Activated CD4-positive, alpha-beta memory T cell treated with anti-CD3 and anti-CD28 coated beads for 36 hours (primary cell): ENCODE measurements at places on chromosomes 12 and 14.

DNA sequence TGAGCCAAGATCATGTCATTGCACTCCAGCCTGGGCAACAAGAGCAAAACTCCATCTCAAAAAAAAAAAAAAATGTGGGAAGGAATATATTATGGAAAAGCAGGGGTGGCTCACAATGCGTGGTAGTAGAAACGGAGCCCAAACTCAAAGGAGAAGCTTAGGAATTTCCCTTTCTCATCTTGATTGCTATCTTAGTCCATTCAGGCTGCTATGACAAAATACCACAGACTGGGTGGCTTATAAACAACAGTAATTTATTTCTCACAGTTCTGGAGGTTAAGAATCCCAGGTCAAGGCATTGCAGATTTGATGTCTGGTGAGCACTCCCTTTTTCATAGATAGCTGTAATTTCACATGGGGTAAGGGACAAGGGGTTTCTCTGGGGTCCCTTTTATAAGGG is 153.8 kb upstream of the KRR1 start:
- no peak for DNase-seq

DNA sequence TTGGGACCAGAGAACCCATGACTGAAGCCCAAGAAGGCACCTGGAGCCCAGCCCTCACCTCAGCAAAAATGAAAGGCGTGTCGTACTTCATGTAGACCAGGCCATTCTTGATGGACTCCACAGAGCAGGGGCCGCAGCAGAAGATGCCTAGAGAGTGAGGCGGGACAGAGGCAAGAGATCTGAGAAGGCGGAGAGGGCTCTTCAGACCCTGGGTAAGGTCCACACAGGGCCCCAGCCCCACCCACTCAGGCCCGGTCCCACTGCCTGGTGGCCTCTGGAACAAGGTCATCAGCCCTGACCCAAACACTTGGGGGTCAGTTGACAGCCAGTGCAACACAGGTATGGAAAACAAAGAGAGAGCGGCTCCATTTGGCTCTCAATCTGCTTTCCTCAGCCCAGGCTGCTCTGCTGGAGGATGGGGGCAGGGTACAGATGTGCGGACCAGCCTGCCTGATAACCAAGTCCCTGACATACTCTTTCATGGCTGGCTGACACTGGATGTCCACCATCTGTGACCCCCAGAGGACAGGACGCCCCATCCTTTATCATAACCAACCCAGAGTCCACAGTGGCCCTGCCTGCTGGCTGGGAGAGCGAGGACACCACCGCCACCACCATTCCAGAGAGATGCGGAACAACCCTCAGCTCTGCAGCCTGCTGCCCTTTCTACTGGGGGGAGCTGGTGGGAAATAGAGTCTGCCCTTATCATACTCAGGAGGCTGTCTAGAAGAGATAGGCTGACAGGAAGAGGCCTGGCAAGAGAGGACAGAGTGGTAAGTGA is 6.9 kb downstream of the TGM1 start:
- DNase-seq = no peak

- DNase-seq = no peak
These were observed 843.9 kb upstream of the TMEM132C start for GRCh38 chr12:127422935-127423566.

- no peak for DNase-seq
These were observed 302.0 kb upstream of the SYT1 start for GRCh38 chr12:78562368-78563205.

GRCh38 chr12:51098611-51099010 is 15.2 kb upstream of the CSRNP2 start:
- no peak for DNase-seq

GRCh38 chr12:1695886-1696670 is 5.2 kb downstream of the ADIPOR2 start:
- no peak for DNase-seq

- no peak for DNase-seq
These were observed 399 bp upstream of the WASHC4 start for GRCh38 chr12:105107171-105107493.

DNA sequence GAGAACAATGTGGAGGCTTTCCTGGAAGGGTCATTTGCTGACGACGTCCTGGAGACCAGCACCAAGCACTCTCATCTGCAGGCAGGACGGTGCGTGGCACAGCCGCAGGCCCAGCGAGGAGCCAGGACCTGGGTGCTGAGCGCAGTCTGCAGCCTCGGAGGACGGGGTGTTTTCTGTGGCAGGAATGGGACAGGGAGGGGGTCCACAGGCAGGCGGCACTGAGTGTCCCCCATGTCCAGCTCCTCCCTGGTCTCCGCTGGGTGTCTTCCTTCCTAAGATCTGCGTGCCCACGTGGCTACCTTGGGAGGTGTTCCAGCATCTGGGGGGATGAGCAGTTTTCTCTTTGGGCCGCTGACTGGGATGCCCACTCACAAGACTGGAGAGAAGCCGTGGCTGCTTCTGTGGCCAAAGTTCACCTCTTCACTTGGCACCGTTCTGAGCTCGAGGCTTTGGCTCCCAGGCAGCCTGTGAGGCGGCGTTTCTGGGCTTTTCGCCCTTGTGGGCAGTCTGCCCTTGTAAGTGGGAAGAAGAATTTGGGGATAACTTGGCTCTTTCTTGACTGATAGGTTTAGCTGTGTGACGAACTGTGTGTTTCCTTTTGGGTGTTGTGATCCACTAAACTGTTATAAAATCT is 72.2 kb downstream of the NOC4L start:
- no peak for DNase-seq

DNA sequence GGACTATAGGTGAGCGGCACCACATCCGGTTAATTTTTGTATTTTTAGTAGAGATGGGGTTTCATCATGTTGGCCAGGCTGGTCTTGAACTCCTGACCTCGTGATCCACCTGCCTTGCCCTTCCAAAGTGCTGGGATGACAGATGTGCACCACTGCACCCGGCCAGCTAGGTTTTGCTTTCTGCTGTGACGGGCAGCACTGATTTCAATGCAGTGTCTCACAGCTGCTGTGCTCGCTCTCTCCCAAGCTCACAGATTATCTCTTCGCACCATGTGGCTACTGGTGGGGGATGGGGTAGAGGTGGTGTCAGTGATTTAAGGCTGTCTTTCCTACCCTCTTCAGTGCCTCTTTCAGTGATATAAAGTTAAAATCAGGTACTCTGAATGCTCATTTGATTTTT is 909.1 kb downstream of the TRHDE start:
- DNase-seq = no peak

DNA sequence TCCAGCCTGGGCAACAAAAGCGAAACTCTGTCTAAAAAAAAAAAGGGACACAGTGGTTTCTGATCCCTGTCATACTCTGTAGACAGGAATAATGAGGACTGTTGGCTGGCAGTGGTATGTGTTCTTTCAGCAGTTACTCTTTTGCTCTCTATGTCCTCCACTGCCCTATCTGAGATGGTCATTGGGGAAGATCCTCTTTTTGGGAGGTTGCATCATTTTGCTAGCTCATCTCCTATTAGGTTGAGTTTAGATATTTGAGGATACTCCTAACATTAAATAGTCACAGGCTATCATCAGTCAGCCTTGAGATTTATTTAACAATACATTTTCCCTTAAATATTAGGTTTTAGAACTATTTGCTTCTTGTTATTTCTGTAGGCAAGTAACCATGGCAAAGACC is 5.9 kb upstream of the CCDC91 start:
- no peak for DNase-seq

- no peak for DNase-seq
These were observed 11.2 kb downstream of the CPNE6 start for GRCh38 chr14:24082411-24083080.

DNA sequence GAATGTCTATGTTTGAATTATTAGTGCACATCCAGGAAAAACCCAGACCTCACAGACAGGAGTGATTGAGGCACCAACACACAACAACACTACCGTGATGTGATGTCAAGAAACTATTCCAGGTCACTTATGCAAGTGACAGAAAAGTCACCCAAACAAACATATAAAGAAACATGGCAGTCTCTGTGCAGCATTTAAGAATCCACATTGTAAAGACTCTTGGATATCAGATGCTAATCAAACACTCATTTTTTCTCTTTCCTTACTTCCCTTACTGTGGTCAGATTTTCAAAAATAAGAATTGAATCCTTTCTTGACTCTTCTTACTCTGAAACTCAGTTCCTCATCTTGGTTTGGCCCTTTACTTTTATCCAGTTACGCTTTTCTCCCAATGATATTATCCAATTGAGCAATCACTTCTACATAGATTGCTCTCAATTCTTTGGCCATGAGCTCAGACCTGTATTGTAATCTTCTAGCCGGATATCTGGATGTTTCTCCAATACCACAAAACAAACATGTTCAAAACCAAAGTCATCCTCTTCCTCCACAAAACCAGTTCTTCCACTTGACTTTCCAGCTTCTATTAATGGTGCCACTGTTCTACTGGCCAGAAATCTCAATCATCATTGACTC is 115.4 kb downstream of the DUSP6 start:
- no peak for DNase-seq

DNA sequence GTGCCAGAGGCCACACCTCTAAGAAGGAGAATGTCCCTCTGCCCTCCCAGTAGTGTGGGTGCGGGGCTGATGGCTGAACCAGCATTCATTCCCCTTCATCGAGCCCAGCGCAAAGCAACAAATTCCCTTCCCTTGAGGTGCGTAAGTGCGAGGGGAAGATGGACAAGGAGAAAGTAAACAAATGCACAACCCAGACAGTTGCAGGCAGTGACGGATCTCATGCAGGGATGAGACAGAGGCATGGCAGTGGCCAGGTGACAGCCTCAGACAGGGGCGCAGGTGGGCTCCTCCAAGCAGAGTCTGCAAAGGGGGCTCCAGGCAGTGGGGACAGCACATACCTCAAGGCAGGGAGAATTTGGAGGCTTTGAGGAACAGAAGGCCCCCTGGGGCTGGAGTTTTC is 2.3 kb upstream of the MYL2 start:
- no peak for DNase-seq

DNA sequence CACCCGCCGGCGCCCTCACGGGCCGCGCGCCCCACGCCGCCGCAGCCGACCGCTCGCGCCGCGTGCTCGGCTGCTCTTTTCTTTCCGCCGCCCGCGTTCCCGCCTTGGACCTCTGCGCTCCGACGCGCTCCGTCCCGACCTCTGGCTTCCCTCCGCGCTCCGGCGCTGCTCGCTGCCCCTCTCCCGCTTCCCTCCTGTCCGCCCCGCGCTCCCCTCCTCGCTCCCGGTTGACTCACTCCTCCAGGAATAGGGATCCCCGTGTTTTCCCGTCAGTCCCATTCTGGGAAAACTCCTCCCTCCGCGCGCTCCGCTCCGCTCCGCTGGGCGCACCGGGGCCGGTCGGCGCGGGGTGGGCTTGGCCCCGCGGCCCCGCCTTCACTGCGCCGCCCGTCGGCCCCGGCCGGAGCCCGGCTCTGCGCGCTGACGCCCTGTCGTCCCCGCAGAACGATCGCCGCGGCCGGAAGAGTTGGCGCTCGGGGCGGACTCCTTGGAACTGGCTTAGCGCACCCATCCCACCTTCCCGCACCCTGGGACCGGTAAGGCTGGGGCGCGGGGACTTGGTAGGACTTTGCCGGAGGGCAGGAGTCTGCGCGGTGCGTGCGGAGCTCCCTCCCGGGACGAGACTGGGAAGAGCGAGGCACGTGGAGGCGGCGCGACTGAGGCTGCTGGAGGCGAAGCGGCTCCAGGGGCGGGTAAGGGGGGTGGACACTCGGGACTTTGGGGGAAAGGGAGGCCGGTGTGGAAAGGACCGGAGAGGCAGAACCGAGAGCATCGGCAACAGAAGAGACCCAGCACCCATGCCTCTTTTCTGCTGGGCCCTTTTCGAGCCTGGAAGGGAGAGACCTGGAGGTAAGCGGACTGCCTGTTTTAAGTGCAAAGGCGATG is 550 bp downstream of the TEAD4 start:
- DNase-seq = peak; percentile 14

- DNase-seq = no peak
These were observed 53.3 kb downstream of the BICD1 start for GRCh38 chr12:32159925-32160324.

GRCh38 chr12:113070117-113070906 is 13.8 kb downstream of the DTX1 start:
- DNase-seq = peak; percentile 86

GRCh38 chr12:1619587-1619986 is 9.4 kb upstream of the WNT5B start:
- peak; percentile 75 for DNase-seq

GRCh38 chr14:99809360-99809759 is 16.1 kb downstream of the EML1 start:
- DNase-seq = no peak

DNA sequence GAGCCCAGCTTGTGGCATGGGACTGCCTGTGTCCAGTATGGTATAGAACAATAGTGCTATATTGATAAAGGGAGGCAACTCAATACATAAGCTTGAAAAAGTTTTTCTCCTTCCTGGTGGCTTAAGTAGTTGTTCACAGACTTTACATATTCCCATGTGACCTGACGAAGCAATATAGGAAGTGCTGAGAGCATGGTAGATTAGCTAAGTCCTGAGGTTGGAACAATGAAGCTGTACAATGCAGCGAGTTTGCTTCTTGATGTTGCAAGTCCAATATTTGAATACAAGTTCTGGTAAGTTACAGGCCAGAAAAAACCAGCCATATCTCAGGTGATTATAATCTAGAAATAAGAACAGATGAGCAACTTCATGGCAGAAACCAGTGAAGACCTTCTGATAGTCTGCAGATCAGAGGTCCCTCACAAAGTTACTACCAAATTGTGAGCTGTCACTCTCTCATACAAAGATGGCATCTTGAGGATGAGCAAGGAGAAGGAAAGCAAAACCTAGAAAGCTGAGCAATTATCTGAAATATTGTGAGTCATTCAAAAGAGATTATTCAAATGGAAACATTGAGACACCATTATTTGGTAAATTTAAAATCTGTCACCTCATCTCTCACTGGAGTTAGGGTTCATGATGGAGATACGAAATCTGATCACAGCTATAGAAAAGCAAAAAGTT is 72.9 kb upstream of the BTG1 start:
- DNase-seq = no peak

DNA sequence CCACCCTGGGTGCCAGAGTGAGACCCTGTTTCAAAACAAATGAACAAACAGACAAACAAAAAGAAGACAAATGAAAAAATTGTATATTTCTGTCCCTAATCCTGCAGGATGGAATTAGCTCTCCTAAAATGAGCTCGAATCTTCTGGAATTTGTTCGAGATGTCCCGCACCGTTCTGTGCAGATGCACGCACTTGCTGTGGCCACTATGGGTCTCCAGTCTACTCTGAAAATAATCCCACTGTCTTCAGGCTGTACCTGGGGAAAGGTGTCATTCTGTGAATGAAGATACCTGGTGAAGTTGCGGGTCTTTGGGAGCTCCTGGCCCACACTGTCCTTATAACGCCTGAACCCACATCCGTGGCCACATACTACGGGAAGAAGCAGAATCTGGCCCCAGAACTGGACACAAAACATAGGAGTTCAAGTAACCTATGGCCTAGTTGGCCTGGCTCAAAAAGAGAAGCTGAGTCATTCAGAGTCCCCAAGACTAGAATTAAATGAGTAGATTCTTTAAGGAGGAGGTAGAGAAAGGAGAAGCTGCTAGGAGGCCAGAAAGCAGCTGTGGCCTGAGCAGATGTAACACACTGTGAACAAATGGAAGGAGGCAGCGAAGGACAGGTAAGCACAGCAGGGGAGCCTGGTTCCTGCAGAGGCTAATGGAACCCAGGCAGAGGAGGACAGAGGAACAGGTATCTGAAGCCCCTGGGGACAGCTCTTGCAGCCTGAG is 108.6 kb downstream of the FOXN3 start:
- DNase-seq = no peak
